Stimulated activated naive B cell treated with anti-CD40 and anti-IgM and Interleukin-4, amounts not matched to agents 10 μg/mL and 1 μg/mL and 100 μg/mL, for 72 hours (primary cell): ENCODE measurements at places on chromosomes 6 and 20.

DNA sequence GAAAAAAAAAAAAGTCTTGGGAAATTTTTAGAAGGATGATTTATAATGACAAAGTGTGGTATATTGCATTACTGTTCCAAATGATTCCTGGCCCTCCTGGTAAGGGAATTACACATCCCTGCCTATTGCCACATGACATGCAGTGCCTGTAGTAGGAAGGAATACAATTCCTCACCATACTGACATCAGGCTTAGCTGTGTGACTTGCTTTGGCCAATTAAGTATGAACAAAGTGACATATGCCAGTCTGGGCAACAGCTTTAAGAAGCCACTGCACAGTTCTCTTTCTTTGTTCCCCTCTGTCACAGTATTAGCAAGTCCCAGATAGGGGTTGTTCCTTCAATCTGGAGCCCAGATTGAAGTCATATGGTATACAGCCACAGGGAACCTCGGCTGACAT, 100.5 kb downstream of the KIF13A start:
- no peaks in the 10 kb centered on the region for H3K27me3 ChIP-seq
- DNase-seq, result no peak
- no peak overlapping the region for H3K27ac ChIP-seq
- H3K36me3 ChIP-seq, result peaks cover 1% of the 10 kb centered on the region
- H3K4me1 ChIP-seq, result peaks cover 24% of the 10 kb centered on the region

DNA sequence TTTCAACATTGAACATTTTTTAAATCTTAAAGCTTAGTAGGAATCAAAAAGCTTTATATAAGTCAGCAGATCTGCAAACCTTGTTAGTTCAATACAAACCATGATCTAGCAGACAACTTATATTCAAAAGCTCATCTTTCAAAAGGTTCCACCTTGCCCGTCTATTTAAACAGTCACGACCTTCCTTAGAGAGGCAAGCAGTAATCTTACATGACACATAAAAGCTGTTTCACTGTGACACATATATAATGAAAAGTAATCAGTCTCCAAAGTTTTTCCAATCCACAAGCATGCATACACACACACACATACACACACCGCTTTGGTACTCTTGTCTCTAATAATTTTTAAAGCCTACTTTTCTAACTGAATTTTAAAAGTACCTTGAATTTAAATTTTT, 12.9 kb downstream of the SOD2 start:
- no peaks in the 10 kb centered on the region for H3K27me3 ChIP-seq
- peaks cover 4% of the 10 kb centered on the region for H3K4me1 ChIP-seq

GRCh38 chr6:26520237-26520849, 17.8 kb upstream of the HMGN4 start:
- H3K4me3 ChIP-seq, result peak overlapping the region; percentile 76
- H3K36me3 ChIP-seq, result peaks cover 9% of the 10 kb centered on the region
- H3K27me3 ChIP-seq, result no peaks in the 10 kb centered on the region
- DNase-seq, result no peak
- H3K27ac ChIP-seq, result peak overlapping the region; percentile 94
- H3K4me1 ChIP-seq, result peaks cover 34% of the 10 kb centered on the region

DNA sequence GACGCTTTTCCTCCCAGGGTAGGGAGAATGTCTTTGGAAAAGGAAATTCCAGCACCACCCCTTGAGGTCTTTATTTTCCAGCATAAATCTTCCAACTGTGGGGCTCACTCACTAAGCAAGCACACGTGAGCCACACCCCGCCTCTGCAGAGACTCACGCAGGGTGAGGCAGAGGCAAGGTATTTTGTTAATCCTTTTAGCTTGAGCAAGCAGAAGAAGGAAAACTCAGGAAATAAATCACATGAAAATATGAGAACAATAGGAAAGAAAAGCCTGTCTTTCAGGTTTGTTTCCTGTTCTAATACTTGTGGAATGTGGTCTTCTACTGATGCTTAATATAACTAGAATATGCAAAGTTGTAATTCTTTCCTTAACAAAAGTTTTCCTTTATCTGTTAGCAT, 4.1 kb upstream of the PHACTR2 start:
- H3K36me3 ChIP-seq, result peaks cover 3% of the 10 kb centered on the region
- H3K4me3 ChIP-seq, result no peak overlapping the region
- H3K27me3 ChIP-seq, result peaks cover 4% of the 10 kb centered on the region
- H3K4me1 ChIP-seq, result peaks cover 7% of the 10 kb centered on the region
- DNase-seq, result no peak
- H3K27ac ChIP-seq, result no peak overlapping the region

DNA sequence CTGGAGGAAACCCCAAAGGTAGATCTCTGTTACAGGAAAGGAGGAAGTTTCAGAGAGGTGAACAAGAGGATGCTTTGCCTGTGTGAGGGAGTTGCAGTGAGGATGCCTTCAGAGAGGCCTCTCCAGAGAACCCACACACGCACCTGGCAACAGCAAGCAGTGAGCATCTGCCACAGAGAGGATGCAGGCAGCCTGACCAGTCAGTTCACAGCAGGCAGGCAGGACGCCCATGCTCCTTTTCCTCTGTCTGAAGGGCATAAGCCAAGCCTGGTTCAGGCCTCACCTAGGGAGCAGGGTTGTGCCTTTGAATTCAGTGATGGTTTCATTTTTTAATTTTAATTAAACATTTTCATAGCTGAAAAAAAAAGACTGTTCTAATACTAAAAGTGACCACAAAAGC, 346.0 kb upstream of the MARCKS start:
- H3K36me3 ChIP-seq, result no peaks in the 10 kb centered on the region
- peaks cover 7% of the 10 kb centered on the region for H3K4me1 ChIP-seq
- DNase-seq, result no peak
- H3K4me3 ChIP-seq, result no peak overlapping the region
- peaks cover 4% of the 10 kb centered on the region for H3K27me3 ChIP-seq
- no peak overlapping the region for H3K27ac ChIP-seq
